ENCODE measurements at places on chromosomes 13 and 19.

GRCh38 chr19:53644061-53644816 lies 12.4 kb downstream of the DPRX start:
- DNase-seq, result no peak

- DNase-seq, result no peak
Observed at GRCh38 chr19:45200568-45200967, 22.0 kb downstream of the BLOC1S3 start.

GRCh38 chr19:17530586-17530985 lies 19.1 kb downstream of the PGLS start:
- no peak for DNase-seq

DNA sequence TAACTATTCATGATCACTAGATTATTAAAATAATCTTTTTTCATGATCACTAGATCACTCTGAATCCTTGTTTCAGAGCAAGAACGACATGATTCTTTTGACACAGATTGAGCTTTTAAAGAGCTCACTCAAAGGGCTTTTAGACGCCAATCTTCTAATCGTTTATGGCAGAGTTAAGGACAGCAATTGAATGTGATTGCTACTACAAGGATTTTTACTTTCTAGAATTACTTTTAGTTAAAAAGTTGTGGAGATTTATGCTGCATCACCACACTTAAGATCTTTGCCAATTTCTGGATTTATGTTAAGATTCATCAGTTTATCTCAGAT lies 1.3 kb downstream of the EXOSC8 start:
- no peak for DNase-seq

DNA sequence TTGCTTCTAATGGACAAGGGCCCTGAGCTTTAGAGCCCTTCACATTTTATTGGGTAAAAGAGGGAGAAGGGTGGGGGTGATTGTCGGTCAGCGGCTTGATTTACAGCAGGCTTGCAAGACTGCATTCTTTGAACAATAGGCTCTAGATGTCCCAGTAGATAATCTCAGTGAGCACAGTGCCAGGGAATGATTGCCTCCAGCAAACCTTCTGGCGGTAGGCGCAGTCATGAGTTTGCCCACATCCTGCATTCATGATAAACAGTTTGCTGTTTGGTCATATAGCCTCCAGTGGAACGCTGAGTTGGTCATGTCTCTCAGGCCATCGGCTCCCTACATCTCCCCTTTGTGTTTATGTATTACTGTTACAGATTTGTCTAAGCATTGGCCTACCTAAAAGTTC lies 12.6 kb downstream of the ZNF528 start:
- DNase-seq, result no peak

DNA sequence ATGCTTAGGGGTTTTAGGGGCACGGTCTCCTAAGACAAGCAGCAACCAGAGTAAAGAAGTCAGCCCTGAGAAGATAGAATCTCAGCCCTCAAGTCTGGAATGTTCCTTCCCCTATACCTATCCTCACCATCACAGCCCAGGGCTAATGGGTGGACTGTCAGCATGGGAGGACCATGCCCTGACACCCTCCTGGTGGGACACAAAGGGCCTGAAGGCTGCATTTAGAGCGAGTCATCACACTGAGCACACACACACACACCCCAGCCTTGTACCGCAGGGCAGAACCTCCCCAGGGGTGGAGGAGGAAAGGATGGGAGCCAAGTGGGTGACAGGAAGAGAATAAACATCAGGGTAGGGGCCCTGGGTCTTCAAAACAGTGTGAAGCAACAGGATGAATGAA lies 174.8 kb upstream of the SERP2 start:
- DNase-seq, result no peak

- DNase-seq, result no peak
Observed at GRCh38 chr13:42820451-42820850, 39.1 kb downstream of the FAM216B start.

GRCh38 chr19:13633109-13633508 lies 126.8 kb upstream of the CACNA1A start:
- DNase-seq, result no peak

DNA sequence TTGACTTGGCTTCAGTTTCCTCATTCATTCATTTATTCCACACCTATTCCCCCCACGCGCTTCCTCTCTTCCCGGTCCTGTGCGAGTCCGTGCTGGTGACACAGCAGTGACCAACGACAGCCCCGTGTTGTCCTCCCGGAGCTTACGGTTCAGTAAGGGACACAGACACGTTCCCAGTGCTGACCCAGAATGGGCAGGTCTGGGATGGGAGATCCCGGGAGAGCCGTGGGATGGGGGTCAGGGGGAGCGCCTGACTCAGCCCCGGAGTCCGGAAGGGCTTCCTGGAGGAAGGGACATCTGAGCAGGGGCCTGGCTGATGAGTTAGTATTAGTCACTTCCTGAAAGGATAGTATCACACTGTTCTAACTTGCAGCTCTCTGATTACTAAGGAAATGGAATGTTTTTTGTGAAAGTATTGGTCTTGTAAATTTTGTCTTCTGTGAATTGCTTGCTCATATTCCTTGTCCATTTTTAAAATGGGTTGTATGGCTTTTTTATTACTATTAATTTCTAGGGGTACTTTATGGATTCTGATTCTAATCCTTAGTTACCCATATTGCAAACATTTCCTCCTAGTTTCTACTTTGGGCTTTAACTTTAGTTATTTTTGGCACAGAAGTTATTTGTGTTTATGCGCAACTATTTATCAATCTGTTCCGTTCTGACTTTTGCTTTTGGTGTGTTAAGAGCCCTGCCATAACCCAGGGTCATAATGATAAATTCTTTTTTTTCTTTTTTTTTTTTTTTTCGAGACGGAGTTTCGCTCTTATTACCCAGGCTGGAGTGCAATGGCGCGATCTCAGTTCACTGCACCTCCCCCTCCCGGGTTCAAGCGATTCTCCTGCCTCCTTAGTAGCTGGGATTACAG lies 708 bp upstream of the ERCC1 start:
- peak; percentile 59 for DNase-seq

DNA sequence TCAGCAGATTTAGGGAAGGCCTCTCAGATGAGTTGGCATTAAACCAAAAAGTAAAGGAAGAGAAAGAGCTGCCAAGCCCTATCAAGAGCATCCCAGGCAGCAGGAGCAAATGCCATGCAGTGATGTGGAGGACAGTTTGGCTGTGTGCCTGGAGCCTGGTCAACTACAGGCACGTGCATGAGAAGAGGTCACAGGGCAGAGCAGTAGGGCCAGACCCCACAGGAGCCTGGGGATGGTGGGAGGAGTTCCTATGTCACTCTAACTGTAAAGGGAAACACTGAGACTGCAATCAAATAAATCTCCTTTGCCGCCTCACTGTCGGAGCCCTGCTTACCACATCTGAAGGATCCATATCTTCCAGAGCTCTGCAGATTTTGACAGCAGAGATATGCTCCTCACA lies 240.5 kb downstream of the ENOX1 start:
- DNase-seq, result no peak

DNA sequence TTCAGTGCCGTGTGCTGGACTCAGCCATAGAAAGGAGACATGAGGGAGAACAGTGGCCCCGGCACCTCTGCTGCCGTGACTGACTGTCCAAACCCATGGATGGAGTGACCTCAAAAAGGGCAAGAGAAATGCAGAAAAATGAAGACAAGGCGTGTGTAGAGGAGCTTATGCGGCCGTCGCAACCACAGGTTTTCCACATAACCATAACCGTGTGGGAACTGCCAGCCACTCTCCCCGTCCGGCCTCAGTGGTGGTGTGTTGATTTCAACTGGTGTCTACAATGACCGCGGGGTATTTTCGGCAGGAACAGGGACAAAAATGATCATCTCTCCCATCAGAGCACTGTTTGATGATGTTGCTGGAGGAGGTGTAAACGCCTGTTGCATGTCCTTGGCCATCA lies 42.9 kb upstream of the F7 start:
- DNase-seq, result no peak

- DNase-seq, result no peak
Observed at GRCh38 chr13:94657167-94657566, 55.2 kb downstream of the SOX21 start.

GRCh38 chr13:67620665-67621064 lies 390.5 kb upstream of the PCDH9 start:
- no peak for DNase-seq

- no peak for DNase-seq
Observed at GRCh38 chr19:17606590-17607185, 51.2 kb downstream of the COLGALT1 start.

DNA sequence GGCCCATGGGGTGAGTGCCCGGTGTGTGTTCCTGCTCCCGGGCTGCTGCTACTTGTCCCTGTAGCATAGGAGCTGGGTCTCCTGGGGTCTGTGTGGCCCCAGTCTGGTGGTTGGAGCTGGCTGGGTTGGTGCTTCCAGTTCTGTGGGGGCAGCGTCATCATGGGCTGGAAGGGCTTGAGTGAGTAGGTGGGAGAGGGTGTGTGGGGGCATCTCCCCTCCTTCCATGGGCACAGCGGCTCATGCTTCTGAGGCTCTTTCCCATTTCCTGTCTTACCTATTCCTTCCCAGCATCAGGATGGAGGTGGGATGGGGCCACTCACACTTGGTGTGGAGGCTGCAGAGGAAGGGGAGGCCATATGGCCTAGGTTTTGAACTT lies 8.0 kb upstream of the EPN1 start:
- no peak for DNase-seq

GRCh38 chr19:54252243-54252642 lies 4.8 kb downstream of the LILRB5 start:
- DNase-seq, result no peak

GRCh38 chr13:37534181-37534580 lies 64.4 kb downstream of the POSTN start:
- DNase-seq, result peak; percentile 5

- no peak for DNase-seq
Observed at GRCh38 chr19:41376241-41376997, at the start of gene TMEM91. TMEM91 (plus strand) TSS chr19:41376533; CDS start chr19:41378310, 1,777 bp downstream.

- DNase-seq, result no peak
Observed at GRCh38 chr13:50153401-50153800, 138.2 kb downstream of the KCNRG start.

DNA sequence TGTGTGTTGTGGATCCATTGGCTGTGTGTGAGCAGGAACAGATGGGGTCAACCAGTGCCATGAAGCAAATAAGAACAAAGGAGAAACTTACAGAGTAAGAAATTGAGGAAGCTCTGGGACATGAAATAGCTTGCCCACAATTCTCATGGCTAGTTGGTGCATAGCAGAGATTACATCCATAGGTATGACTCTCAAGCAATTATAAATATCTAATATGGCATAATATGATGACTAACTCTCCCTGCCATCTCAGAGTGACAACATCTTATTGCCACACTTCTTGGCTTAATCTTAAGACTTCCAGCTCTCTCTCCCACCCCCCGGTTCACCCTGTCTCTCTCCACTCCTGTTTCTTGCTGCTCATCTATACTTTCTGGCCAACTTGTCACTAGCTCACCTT lies 53.3 kb downstream of the OXGR1 start:
- no peak for DNase-seq

- no peak for DNase-seq
Observed at GRCh38 chr13:44760434-44760833, 184.3 kb upstream of the TSC22D1 start.

DNA sequence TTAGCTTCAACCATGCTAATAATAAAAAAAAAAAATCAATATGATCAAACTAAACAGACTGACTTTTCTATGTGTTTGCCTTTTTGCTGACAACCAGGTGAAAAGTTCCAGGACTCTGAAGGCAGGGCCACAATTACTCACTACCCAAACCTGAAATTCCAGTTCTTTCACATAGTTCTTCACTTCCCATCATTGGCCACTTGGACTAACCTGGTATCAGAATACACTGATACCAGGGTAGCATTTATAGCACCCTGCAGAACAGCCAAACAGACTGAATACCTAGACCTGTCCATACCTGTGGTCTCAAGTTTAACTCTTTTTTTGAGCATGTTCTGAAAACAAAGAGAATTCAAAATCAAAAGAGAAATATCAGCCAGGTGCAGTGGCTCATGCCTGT lies 25.1 kb downstream of the ELF1 start:
- no peak for DNase-seq

DNA sequence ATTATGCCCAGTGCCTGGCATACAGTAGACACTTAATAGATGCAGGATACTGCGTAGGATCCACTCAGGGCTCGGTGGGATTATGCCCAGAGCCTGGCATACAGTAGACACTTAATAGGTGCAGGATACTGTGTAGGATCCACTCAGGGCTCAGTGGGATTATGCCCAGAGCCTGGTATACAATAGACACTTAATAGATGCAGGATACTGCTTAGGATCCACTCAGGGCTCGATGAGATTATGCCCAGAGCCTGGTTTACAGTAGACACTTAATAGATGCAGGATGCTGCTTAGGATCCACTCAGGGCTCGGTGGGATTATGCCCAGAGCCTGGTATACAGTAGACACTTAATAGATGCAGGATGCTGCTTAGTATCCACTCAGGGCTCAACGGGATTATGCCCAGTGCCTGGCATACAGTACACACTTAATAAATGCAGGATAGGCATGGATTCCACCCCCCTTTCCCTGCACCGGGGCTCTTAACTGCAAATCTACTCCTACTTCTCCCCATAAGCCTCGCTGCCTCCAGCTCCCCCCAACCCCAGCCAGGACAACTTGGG lies 24.9 kb downstream of the SMIM24 start:
- DNase-seq, result no peak

All from H54 (cell line).